Stimulated activated CD8-positive, alpha-beta memory T cell treated with anti-CD3 and anti-CD28 coated beads, Interleukin-15, amount 100 ng/mL, for 4 hours (primary cell): ENCODE measurements at places on chromosomes 4 and X.

- DNase-seq: no peak
Measured at GRCh38 chrX:123475068-123475724, 257.7 kb downstream of the THOC2 start.

DNA sequence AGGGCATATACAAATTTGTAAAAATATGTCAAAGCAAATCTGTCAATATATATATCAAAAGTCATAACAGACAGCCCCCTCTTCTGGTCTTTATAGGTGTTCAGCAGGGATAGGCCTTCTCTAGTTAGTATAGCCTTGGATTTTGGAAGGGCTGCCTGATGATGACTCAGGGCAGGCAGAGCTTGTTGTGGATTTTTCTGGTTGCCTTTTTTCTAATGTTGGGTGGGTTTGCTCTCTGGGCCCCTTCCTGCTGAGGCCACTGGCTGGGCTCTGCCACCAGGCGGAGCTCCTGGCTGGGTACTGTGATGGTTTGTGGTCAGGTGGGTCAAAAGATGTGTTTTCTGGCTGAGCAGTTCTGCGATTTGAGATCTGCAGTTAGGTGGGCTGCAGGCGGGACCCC is 294.2 kb downstream of the GRIA2 start:
- no peak for DNase-seq

GRCh38 chr4:74158466-74159142 is 686 bp downstream of the MTHFD2L start:
- DNase-seq: no peak

GRCh38 chrX:149060921-149061320 is 444.2 kb downstream of the IDS start:
- no peak for DNase-seq

DNA sequence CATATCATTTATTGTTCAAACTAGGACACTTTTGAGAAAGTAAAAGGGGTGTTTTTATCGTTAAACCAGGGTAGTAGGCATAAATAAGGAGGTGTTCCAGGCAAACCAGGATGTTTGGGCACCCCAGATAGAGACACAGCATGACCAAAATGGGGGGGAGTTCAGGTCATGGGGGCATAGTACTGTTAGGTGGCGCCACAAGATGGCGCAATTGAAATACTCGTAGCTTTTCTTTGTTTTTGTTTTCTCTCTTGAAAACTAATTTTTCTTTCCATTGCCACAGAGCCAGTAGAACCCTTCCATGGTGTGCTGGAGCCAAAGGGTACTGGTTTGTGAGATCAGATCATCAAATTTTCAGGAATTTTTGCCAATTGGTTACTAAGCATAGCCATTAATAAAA is 283.4 kb downstream of the BCOR start:
- no peak for DNase-seq

DNA sequence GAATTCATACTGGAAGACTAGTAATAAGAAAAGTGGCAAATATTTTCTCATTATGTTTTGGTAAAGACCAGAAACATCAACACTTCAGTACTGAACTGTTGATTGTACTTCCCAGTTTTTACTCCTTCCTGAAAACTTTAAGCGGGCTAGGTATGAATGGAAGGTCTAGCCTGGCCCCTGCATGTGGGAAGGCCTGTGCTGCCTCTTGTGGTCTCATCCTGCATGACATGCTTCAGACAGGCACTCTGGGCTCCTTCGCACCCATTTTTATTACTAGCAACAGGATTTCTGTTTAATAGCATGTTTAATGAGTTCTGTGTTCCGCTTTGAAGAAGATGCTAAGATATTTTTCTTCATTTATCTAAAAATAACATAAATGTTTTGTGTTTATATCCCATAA is 279.1 kb downstream of the ANK2 start:
- no peak for DNase-seq

DNA sequence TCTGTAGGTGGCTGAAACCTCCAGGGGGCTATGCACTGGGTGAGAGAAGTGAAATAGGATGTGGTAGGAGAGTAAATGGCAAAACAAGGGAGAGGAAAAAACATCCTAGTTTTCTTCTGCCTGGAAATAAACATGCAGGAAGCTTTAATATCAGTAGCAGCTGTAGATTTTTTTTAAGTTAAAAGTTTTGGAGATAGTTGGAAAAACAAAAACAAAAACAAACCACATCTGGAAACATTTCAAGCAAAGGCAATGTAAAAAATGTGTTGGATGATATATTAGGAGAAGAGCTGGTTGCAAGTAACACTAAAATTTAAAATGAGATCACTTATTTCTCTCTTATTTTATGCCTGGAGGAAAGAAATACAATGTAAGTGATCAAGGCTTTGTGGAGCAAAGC is 388.0 kb downstream of the SPRY1 start:
- DNase-seq: no peak

GRCh38 chr4:117400039-117400835 is 314.9 kb upstream of the TRAM1L1 start:
- DNase-seq: no peak

GRCh38 chr4:172758586-172759340 is 409.8 kb upstream of the GALNT7 start:
- DNase-seq: no peak

DNA sequence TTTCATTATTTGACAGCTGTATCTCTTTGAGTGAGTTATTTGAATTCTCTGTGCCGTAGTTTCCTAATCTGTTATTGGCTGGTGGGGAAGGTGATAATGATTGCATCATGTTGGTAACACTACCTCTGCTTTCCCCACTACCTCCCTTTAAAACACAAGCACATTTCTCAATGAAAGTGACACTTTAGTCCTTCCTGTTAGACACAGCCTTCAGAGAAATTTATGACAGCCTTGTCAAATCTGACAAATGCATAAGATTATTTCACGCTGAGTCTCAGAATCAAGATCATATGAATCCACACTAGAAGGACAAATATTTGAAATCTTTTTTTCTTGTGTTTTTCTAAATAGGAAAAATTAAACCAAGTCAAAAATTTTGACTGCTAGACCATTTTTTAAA is 896.1 kb downstream of the CENPC start:
- no peak for DNase-seq

DNA sequence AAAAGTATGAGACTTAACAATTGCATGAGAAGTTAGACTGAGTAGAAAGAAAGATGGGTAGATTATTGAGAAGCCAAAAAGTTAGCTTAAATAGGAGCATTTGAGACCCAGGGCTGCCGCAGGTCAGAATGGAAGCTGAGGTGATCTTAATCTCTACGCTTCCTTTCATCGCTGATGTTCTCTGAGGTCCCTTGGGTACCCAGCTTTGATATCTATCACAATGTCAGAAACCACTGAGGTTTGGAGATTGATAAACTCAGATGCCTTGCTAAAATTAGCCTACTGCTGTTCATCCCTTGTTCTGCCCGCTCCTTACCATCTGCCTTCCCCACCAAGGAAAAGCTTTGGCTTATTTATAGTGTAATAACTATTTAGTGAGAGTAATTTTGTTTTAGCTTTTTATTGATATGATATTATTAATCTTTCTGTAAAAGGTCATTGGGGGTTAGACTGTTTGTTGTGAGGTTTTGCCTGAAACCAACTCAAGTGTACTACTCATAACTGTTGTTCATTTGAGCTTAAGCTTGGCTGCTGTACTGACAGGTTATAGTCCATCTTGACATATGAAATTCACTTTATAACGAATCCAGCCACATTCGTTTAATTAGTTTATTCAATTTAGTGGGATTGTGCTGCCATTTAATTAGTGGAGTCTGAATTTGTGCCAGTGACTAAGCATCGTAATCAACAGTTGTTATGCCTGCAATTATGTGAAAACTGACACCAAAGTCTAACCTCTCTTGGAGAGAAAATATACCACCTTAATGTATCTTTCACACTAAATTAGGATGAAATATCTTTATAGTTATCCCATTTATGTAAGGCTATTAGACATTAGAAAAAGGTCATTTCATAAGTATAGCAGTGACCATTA is 15.1 kb downstream of the MCUB start:
- no peak for DNase-seq

- no peak for DNase-seq
Measured at GRCh38 chr4:150582146-150582872, at the start of gene MAB21L2. Gene MAB21L2, plus strand, starts transcription at chr4:150582151. Its CDS starts 879 bp downstream, at chr4:150583030.

DNA sequence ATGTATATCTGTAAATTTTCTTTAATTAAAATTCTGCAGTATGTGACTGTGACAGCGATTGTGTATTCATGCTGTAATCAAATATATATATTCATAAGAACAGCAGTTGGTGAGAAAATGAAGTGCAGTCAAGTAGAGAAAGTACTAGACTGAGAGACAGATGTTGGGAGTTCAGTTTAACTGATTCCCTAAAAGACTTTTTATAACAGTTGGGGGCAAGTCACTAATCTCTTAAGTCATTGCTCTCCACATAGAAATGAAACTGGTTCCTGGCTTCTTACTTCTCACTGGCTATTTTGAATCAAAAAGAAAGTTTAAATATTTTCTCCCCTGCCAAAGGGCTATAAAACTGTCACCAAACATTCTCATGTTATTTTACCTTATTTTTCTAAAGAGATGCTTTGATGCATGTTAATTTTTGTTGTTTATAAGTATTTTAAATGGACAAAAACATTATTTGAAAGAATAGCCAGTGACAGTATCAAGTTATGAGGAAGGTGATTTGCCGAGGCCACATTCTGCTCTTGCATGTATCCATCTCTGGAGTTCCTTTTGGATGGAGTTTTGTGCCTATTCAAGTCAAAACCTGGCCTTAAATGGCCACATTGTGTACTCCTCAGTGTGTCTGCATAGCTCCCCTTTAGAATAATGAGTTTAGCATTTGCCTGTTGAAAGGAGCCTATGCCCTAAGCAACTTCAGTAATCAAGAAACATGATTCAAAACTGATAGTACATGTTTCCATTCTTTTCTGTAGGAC is 30.8 kb downstream of the EXOC1 start:
- DNase-seq: no peak

GRCh38 chr4:100519205-100519604 is 1.4 kb upstream of the EMCN start:
- DNase-seq: no peak

- DNase-seq: no peak
Measured at GRCh38 chr4:173013232-173013930, 155.2 kb upstream of the GALNT7 start.

- no peak for DNase-seq
Measured at GRCh38 chrX:128518508-128518907, 466.3 kb upstream of the ACTRT1 start.

DNA sequence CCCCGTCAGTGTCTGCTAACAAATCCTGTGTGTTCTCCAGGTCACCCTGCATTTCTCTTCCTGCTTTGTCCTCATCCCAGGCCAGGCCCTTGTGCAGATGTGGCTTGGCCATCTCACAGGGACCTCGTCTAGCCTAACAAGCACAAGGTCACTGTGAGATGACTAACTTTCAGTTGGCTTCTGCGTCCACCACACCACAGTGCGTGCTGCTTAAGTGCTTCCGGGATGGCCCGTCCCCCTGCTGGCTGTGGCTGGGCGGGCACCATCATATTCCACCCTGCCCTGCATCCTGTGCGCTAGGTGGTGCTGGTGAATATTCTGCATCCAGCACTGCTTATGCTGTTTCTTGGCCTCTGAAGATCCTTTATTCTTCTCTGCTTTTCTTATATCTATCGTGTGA is 33.8 kb downstream of the RBBP7 start:
- DNase-seq: no peak

GRCh38 chr4:181008164-181008563 is 1235.0 kb upstream of the TENM3 start:
- DNase-seq: no peak

- no peak for DNase-seq
Measured at GRCh38 chr4:169225058-169225751, 45.6 kb downstream of the SH3RF1 start.

DNA sequence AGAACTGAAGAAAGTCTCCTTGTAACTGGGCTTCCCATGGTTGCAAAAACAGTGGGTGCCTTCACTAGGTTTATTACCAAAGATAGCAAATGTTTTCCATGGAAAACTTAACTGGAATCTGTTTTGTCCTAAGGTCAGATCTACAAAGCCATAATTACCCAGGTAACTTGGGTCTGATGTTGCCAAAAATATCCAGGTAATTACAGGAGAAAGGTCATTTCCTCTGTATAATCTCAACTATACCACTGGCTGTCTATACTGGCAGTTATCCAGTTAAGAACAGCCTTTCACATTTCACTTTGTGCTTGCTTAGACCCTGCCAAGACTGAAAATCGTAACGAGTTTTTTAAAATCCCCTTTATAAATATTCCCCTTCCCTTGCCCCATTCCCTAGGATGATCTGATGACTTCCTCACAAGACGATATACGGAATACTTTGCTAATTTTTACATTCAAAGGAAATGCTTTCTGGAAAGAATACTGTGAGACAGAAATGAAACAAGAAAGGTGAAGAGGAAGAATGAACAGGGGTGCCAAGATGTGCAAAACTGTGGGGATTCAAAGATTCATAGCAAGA is 105.5 kb downstream of the MAML3 start:
- no peak for DNase-seq

- DNase-seq: no peak
Measured at GRCh38 chrX:70455366-70456202, 10.9 kb downstream of the DLG3 start.

DNA sequence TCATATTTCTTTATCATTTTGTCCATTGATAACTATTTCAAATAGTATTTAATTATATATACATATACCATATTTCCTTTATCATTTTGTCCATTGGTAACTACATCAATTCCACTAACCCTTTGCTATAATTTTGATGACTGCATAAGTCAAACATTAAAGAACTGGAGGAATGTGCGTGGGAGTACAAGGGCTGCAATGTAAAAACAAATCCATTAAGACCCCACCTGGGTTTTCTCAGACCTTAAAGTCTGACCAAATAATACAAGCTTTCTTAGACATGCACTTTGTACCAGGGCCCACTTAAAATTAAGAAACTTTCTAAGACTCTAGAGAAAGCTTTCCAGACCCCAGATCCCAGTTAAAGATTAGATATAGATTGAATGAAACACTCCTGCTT is 1622.4 kb upstream of the PCDH10 start:
- no peak for DNase-seq

GRCh38 chr4:75016472-75016871 is 83.6 kb downstream of the PARM1 start:
- no peak for DNase-seq

GRCh38 chr4:99180382-99181070 is 36.4 kb upstream of the ADH4 start:
- no peak for DNase-seq

DNA sequence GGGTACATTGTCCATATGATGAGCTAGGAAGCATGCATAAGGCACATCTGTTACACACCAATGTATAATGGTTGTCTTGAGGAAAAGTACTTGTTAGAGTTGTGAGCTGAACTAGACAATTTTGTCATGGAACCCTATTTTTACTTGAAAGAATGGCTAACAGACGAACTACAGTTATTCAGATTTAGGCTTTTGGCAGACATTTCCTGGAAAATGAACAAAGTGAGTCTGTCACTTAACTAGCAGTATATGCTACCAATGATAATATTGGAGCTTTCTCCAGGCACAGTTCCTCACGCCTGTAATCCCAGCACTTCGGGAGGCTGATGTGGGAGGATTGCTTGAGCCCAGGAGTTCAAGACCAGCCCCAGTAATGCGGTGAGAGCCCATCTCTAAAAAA is 61.9 kb upstream of the SLC25A43 start:
- DNase-seq: no peak

DNA sequence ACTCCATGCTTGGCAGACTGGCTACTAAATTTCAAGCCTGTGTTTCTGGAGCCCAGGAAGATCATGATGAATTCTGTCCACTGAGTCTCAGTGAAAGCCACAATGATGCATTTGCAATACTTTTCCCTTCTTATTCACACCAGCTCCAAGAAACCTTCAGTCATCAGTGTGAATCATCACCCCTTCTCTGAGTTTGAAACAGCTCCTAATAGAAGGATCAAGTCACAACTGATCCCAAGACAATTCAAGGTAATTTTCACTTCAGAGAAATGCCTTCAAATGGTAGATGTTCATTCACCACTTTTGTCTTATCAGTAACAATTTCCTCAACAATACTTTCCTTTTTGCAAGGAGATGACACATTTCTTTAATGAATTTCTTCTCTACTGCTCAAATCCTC is 257.4 kb downstream of the NLGN4X start:
- no peak for DNase-seq
